Ammon's horn (tissue), 1 donor: ENCODE measurements at places on chromosomes 1 and 21.
A peak's percentile ranks its signal among the peaks of the same experiment; 100 is the strongest.

DNA sequence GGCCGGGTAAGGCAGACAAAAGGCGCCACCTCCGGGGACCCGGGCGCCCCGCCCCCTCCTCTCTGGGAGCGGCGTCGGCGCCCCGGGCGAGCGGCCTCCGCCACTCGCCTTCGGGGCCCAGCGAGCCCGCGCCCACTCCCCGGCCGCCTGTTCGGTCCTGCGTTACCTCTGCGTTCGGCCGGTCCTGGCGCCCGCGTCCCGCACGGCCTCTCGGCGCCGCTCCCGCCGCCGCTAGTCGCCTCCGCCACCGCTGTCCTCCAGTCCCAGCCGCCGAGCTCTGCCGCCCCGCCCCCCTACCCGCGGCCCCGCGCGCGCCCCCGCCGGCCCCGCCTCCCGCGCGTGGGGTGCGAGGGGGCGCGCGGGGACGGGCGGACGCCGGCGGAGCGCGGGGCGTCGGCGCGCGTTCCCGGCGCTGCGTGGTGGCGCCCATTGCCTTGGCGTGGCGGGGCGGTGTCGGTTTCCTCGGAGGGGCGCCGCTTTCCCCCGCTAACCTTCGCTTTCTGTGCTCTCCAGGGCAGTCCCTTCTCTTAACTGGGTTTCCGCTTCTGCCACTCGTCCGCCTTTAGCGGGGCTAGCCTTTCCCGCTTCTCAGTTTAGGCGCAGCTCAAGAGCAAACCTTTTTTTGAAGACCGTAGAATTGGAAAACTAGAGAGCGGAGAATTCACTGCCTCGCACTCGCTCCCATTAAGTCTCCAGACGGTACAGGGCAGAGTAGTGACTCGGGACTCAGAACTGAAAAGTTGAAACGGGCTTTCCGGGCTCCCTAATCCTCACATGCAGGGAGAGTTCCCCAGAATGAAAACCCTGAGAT, at the start of gene HP1BP3:
Gene HP1BP3 (minus strand): TSS at position 279 of the 811 bp plus-strand sequence. CDS start 6,867 bp downstream, outside the sequence.
- peak; percentile 75 for DNase-seq

- no peak for DNase-seq
These were observed 16.4 kb downstream of the FAM20B start for GRCh38 chr1:179042087-179042486.

DNA sequence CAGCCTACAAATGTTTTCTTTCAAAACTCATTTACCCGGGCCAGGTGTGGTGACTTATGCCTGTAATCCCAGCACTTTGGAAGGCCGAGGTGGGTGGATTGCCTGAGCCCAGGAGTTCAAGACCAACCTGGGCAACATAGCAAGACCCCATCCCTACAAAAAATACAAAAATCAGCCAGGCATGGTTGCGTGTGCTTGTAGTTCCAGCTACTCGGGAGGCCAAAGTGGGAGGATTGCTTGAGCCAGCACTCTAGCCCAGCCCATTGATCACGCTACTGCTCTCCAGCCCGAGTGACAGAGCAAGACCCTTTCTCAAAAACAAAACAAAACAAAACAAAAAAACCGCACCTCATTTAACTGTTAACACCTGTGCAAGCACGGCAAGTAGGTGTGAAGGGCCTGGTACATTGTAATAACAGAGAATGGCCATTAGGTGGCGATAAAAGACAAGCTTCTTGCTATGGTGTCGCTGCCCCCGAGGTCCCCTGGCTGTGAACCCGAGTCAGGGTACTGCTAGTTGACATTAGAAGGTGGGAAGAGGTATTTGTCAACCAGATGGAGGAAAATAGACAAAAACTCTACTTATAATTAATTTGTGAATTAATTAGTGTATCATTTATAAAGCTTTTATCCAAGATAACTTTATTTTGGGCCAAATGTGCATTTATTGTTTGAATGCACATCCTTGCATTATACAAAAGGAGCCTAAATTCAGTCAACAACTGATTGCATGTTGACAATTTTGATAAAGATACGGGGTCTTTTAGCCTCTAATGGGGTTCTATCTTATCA, 66.5 kb downstream of the SH3BGR start:
- peak; percentile 78 for DNase-seq

DNA sequence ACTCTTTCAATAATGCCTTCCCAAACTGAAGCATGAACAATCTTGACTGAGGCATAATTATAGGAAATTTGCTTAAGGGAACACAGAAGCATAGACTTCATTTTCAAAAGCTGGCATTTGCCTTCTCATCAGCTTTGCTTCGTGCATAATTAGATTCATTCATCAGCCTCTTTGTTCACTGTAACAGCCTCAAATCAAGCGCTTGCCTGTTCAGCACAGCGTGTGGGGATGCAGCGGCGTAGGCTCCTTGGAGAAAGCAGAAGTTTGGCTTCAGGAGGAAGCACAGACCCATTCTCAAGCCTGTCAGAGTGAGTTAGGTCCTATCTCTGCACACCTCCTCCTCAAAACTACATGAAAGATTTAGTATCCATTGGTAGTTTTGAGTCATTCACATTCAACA, 246.4 kb upstream of the MAP1LC3C start:
- DNase-seq = peak; percentile 81

GRCh38 chr1:178126741-178127185, 32.9 kb downstream of the RASAL2 start:
- peak; percentile 14 for DNase-seq

DNA sequence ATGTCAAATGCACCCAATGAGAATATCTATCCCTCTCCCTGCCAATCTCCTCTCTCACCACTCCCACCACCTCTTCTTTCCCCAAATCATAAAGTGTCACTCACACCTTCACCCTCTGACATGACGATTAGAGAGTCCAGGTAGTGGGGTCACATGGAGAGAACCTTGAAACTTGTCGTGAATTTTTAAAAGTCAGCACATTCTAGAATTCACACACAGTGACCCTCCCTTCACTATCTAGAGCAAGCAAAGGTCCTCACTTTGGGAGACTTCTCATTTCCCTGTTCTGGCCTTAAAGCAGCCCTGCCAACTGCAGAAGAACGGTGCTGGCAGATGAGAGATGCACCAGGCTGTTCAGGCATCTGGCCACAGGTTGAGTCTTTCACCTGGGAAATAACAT, 61.9 kb downstream of the CD34 start:
- DNase-seq = no peak

DNA sequence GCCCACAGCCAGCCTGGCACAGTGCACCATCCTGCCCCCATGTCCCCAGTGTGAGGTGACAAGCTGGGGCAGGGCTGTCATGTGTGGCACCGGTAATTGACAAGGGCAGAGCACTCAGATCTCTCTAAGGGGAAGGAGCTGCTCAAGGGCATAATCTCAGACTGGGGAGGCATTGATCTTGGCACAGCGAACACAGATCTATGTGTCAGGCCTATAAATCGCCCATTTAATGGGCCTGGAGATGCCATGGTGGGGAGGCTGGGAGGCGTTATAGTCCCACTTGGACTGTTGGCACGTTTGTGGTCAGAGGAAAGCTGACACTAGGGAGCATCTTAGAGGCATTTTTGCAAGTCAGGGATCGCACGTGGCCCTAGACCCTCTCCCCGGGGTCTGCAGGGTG, 594.1 kb downstream of the PTPRU start:
- DNase-seq = no peak

DNA sequence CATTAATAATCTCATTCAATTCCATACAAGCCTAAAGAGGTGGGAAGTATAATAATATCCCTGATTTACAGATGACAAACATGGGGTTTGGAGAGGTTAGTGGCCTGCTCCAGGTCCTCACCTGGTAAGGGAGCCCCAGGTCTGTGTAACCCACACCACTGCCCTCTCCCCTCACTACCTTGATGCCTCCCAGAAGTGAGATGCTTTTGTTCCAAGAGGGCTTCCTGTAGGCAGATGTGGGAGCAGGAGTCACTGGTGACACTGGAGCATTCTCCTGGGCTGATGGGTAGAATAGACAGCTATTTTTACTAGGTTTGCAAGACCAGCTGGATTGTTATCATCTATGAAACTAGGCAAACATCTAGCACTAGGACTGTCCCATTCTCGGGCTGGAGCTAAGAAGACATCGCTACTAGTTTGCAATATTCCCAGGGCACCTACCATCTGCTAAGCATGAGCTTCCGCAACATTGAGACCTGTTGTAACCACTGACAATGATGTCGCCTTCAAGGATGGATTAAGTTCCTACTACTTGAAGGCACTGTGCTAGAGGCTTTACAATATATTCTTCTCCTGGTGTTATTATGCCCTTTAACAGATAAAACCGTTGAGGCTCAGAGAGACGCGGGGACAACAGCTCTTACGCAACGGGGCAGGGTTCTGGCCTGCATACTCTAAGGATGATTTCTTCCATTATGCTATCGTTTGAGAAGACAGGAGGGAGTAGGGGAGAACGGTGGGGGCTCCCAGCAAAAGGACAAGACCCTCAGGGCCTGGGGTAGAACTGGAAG, 35.0 kb downstream of the BATF3 start:
- DNase-seq = no peak

GRCh38 chr1:240030236-240030635, 61.4 kb upstream of the FMN2 start:
- DNase-seq = no peak

GRCh38 chr21:45427331-45428271, 22.6 kb downstream of the COL18A1 start:
- no peak for DNase-seq

- peak; percentile 36 for DNase-seq
These were observed 16.4 kb downstream of the PLPP3 start for GRCh38 chr1:56562891-56563452.

GRCh38 chr1:70979881-70980280, 67.7 kb downstream of the PTGER3 start:
- DNase-seq = peak; percentile 33

- no peak for DNase-seq
These were observed 26.8 kb downstream of the CCN1 start for GRCh38 chr1:85607126-85607920.

- DNase-seq = no peak
These were observed 11.4 kb downstream of the AMPD2 start for GRCh38 chr1:109630898-109631512.

GRCh38 chr1:71572038-71572437, 491.2 kb upstream of the ZRANB2 start:
- no peak for DNase-seq

GRCh38 chr1:157984469-157984868, 9.0 kb upstream of the KIRREL1 start:
- no peak for DNase-seq

DNA sequence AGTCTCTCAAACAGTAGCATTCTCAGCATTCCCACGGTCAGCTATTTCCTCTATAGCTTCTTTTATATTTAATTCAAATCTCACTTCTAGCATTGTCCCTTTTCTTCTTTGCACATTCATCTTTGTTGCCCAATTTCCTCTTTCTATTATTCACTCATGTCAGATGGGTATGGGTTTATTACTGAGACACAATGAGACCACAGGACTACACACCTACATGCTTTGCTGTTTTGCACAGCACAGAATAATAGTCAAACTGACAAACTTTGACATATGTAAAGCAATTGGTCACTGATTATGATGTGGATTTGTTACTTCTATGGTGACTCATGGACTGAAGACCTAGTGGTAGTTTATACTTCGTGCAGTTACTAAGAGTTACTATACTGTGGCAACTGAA, 5.8 kb upstream of the CD1C start:
- DNase-seq = no peak

DNA sequence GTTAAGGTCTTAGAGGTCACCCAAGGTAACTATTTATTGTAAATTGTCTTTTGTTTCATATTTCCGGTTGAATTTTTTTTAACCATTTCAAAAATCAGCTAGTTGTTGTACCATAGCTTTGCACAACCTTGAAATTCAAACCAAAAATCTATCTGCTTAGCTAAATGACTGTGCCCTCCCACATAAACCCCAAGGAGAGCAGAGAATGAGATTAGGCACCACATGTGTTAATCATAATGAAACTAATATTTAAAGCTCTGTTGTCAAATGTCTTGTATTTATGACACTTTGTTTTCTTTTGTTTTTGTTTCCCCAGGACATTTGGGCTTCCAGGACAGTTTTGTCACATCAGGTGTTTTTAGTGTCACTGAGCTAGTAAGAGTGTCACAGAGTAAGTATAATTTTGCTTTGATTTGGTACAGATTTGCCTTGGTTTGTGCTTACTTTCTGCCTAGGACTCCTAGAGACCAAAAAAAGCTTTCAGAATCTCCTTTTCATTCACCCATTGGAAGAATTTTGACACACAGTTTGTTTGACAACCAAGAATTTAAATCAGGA, 249.9 kb downstream of the NFIA start:
- DNase-seq = no peak
